Upper lobe of right lung (tissue), 1 donor: ENCODE measurements at places on chromosomes 12 and 14.

GRCh38 chr14:101255765-101256125, 305.6 kb upstream of the DIO3 start:
- no peak for DNase-seq

DNA sequence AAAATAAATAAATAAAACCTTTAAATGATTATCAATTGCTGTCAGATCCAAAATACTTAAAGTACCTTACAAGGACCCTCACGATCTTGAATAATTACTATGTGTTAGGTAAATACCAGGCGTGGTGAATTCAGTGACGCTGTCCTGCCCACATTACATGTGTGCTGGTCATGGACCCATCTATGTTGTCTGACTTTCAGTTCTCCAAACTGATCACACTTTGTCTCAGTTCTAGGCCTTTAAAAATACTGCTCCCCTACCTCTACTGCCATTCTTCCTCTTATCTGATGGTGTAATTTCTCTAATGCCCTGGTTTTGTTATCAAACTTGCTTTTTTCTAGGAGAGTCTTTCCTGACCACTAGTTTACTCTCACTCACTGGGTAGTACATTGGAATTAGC, 520.7 kb downstream of the TRHDE start:
- no peak for DNase-seq

DNA sequence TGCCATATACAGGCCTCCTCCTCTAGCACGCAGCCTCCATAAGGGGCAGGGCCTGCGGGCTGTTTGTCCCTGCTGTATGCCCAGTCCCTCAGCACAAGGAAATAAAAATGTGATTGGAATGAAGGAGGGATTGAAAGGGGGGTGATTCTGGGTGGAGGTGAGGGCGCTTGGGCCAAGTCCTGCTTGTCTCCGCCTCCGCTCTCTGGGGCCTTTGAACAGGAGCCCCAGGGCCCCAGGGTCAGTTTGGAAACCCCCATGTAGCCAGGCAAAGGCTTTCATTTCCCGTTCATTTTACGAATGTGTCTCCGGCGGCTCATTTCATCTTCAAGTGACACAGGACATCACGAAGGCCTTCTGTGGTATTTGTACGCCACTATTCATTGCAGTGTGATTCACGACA, 4.5 kb upstream of the CACNA2D4 start:
- DNase-seq: no peak

GRCh38 chr12:14611640-14612203, 44.0 kb upstream of the PLBD1 start:
- no peak for DNase-seq

DNA sequence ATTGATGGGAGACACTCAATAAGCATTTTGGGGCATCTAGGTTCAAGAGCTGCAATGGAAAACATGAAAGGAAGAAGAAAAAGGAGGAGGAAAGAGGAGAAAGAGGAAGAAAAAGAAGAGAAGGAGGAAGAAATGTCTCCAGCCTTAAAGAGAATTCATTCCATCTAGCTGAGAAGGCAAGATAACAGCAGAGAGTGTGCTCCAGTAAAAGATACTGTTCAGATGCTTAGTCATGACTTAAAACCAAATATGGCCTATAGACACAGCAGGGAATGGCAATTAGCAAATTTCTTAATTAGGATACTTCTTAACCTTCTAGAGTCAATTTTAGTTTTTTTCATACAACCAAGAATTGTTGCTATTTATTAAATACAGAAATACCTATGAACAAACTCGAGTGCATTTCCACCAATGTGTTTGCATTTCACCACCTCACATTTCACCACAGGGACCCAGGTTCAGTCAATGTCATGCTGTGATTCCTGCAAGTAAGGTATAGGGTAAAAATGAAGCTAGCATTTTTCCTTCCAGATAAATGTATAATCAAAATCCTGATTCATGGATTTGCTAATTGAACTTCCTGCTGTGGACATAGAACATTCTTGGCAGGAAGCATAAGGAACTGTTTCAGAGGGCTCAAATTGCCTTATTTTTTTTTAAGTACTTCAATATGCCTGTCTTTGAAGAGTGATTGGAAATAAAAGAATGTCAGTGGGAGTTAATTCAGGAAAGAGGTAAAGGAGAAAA, 177.8 kb downstream of the RPS29 start:
- no peak for DNase-seq

- no peak for DNase-seq
Observed at GRCh38 chr14:52835122-52835903, 43.9 kb upstream of the GNPNAT1 start.

GRCh38 chr14:84029246-84029645, 1500.7 kb upstream of the FLRT2 start:
- DNase-seq: no peak

GRCh38 chr14:96792591-96792990, 4.6 kb upstream of the VRK1 start:
- no peak for DNase-seq

DNA sequence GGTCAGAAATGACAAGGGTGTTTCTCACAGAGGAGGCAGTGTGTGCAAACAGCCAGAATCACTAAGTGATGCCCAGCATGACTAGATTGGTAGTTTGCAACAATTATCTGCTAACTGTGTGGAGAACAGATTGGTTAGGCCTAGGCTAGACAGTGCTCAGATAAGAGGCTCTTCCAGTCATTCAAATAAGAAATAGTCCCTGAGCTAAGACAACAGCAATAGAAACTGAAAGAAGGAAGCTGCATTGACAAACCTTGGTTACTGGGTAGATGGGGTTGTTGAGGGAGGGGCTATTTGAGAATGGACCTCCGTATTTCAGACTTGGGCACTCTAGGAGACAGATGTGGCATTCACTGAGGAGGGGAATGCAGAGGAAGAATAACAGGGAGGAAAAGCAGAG, 255.0 kb upstream of the NPAS3 start:
- DNase-seq: no peak

DNA sequence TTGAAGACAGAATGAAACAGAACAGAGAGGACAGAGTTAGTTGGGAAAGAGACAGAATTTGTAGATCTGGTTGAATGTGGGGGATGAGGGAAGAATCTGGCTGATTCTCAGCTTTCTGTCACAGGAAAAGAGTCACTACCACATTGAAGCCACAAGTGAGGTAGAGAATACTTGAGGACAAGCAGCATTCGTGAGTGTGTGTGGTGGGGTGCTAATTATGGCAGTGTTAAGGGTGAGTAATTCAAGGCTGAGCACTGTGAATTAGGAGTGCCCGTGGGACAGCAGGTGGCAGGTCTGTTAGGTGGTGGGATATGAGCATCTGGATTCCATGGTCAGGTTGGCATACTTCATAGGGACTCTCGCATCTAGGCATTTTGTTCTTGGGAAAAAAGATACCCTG, 347.4 kb upstream of the PRICKLE1 start:
- no peak for DNase-seq

DNA sequence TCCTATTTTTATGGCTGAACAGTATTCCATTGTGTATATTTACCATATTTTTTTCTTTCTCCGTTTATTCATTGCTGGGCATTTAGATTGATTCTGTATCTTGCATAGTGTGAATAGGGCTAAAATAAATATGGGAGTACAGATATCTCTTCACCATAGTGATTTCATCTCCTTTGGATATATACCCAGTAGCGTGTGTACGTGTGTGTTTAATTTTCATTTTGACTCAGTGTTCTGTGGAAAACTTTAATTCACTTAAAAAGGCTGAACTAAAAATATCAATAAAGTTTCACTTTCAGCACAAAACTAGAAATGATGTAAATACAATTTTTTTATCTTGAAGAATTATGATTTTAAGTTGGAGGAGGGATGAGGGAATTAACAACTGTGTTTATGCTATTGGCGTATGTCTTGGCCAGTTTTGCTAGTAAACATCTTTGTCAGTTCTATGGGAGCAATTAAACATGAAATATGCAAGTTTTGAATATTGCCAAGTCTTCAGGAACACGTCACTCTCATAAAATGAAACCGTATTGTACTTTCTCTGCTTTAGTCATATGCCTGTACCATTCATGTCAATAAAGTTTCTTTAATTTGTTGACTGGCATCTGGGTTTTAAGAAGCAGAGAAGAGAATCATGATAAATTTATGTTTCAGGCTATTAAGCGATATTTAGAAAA, 99.8 kb downstream of the PTGER2 start:
- no peak for DNase-seq

DNA sequence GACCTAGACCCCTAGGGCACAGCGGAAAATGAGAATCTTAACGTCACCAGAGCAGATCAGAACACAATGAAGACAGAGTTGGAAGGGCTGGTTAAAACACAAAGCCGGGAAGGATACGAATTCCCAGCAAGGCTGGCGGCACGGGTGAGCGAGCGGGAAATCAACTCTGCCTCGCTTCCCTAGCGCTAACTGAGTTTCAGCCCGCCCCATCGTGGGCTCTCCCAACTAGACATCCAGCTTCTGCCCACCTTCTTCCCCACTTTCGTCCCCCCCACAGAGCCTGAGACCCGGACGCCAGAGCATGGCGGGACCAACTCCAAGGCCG, 377 bp downstream of the CCNT1 start:
- no peak for DNase-seq

GRCh38 chr12:57008178-57008577, 1.8 kb upstream of the ZBTB39 start:
- DNase-seq: no peak

DNA sequence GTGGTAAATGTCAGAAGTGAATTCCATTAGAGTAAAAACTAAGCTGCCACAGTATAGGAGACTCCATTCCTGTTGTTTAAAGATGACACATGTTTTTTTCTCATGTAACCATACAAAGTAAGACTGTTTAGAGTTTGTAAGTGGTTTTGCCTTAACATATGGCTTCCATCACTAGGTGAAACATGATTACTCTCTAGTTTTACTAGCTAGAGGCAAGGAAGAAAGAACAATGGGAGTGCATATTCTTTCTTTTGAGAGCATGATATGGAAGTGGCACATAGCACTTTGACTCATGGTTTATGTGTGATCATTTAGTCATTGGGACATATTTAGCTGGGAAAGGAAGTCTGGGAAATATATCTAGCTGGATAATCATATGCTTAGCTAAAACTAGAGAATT, 7.7 kb downstream of the ATF7IP start:
- no peak for DNase-seq

DNA sequence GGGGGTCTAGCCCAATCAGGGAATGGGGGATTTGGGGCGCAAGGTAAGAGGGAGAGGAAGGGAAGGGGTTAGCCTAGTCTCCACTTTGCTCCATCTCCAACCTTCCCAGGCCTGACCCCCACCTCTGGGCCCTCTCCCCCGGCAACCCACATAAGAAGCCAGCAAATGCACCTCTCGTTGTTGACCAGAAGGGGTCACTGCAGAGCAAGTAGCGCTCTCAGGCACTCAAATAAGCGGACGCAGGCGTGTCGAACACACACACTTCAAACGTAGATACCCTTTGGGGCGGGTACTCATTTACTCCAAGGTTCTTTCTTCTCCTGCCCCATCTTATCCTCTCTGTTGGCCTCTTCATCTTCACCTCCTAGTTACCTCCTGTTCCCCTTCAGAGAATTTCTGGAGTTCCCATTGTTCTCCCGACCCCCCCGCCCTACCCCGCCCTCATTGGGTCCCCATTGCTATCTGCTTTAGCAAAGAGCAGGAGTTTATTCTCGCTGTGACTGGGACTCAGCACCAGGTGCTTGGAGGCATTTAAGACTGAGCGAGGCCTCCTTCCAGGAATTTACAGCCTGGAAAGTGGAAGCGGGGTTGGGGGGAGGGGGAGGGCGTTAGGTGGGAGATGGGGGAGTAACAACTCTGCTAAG, 1.5 kb upstream of the SRRM4 start:
- DNase-seq: peak; percentile 63

- no peak for DNase-seq
Observed at GRCh38 chr12:30610718-30611117, 85.0 kb downstream of the IPO8 start.

- no peak for DNase-seq
Observed at GRCh38 chr12:97960741-97961608, 498.4 kb downstream of the RMST start.

- DNase-seq: no peak
Observed at GRCh38 chr12:92138144-92138543, 7.5 kb downstream of the BTG1 start.

DNA sequence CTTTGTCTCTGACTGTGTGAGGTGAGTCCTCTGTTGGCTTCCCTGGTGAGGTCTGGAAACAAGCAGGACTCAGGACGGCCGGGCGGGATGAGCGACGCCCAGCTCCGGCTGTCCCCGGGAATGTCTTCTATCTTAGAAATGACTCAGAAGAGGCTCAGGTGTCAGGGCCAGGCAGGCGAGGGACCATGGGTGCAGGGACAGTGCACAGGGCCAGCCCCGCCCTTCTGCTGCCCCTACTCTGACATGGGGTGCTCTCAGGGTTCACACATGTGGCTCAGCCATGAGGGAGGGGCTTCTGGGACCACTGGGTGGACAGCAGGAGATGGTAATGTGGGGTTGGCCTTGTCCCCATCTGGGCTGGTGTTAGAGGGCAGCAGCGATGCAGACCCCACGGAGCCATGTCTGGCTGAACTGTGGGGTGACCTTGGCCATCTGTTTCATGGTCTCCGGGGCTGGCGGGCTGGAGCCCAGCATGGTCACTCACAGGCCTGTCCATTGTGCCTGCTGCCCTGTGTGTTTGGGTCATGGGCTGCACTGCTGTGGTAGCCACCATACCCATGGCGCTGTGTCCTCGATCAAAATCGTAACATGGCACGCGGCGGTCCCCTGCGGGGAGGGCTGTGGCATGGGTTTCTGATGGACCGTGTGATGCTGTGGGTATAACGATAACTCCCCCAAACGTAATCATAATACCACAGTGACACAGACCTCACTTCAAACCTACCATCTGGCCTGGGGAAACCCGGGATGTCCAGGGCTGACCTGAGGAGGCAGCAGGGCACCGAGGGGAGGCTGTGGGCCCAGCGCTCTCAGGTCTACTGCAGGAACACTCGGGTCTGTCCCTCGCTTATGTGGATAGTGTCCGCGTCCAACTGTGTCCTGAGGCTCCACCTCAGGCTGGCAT, 368.8 kb downstream of the TMEM121 start:
- peak; percentile 54 for DNase-seq

GRCh38 chr12:45685680-45686079, 43.8 kb upstream of the ARID2 start:
- DNase-seq: no peak

DNA sequence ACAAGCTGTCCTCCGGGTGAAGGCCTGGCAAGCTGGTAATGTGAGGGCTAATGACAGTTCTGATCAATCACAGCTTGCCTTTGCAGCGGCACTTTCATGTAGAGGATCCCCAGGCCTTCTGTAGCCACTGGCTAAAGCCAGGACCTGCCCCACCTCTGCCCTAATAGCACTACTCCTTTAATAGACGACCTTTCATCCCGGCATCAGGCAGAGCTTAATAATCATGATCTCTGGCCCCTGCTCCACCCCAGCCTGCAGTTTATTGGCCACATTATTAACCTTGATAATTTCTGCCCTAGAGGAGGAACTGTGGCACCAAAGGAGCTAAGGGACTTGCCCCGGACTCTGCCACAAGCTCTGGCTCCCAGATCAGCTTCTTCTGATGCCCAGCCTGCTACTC, 142.3 kb upstream of the TBX3 start:
- no peak for DNase-seq

GRCh38 chr12:1643905-1644533, 15.0 kb downstream of the WNT5B start:
- no peak for DNase-seq

GRCh38 chr14:25050269-25051150, 563 bp upstream of the STXBP6 start:
- DNase-seq: no peak

GRCh38 chr12:114954511-114955055, 270.6 kb upstream of the TBX3 start:
- no peak for DNase-seq
